Caco-2 (cell line): ENCODE measurements at places on chromosomes 11 and 22. TPM values are rescaled to one million over a fixed set of nuclear protein-coding genes. Genes with fewer than 3 reads are reported as not detected.

Gene TSPO
- 44.6 and 50.1 TPM in 2 replicates for total RNA-seq

- DNase-seq = peak; percentile 58
These were observed 1.4 kb downstream of the DTX4 start for GRCh38 chr11:59173080-59173963.

Gene OR4C16
- not detected in 2 replicates for total RNA-seq

Gene GRAP2
- not detected in 2 replicates for total RNA-seq

DNA sequence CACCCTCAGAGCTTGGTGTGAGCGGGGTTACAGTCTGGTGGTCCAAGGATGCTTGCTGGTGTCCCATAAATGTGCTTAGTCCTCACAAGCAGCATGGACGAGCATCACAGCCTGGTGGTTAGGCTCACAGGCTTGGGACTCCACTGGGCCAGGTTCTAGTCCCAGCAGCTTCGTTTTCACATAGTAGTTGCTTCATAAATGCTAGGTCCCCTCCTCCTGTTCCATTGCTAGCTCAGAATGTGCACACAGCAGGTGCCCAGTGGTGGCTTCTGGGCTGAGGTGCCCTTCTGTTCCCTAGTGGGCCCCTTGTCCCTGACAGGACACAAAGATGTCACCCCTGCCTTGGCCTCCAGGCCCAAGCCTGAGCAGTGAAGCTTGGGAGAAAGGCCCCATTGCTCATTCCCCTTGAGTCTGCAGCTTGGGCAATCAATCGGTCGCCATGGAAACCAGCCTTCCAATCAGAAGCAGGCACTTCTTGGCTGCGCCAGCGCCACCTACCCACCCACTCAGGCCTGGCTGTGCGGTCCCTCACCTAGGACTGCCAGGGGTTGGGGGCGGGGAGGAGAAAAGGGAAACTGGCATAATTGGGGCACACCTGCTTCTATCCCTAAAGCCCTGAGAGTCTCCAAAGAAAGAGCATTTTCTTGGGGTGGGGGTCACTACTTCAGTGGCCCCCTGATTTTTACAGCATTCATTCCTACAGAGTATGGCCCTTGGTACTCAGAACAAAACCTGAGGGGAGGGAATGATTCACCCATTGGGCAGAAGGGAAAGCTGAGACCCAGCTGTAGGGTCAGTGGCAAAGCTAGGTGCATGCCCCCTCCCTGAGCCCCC is 48.1 kb downstream of the CYTH4 start:
- DNase-seq = peak; percentile 86

Gene IL10RA
- 0.65 and 1.6 TPM in 2 replicates for total RNA-seq

GRCh38 chr11:61693922-61694601 is 13.9 kb downstream of the DAGLA start:
- no peak for DNase-seq

- no peak for DNase-seq
These were observed 3.0 kb downstream of the MN1 start for GRCh38 chr22:27798511-27799014.

DNA sequence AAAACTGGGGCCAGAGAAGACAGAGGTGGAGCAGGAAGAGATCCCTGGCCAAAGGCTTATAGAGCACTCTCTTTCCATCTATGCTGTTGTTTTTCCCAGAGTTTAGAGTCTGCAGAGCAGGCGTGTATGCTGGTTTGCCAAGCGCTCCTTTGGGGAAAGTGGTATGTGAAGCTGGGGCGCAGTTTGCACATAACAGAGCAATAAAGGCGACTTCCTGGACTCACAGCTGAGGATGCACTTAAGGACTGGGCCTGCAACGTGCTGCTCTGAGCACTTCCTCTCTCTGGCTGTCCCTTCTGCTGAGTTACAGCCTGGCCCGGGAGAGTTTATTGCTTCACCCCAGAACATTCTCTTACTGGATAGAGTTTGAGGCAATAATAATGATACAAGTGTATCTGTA is 41.7 kb downstream of the THAP12 start:
- DNase-seq = no peak

- no peak for DNase-seq
These were observed 37.8 kb downstream of the OSBP2 start for GRCh38 chr22:30732426-30732825.

Gene OR51B2
- not detected in 2 replicates for total RNA-seq

GRCh38 chr11:11810764-11811726 is 30.7 kb upstream of the USP47 start:
- peak; percentile 20 for DNase-seq

GRCh38 chr11:46560300-46560991 is 33.4 kb downstream of the AMBRA1 start:
- no peak for DNase-seq

Gene TMEM80
- 70.3 and 74.7 TPM in 2 replicates for total RNA-seq

- DNase-seq = no peak
These were observed 20.7 kb downstream of the DMC1 start for GRCh38 chr22:38549101-38549894.

GRCh38 chr11:100612766-100613165 is 74.3 kb upstream of the ARHGAP42 start:
- DNase-seq = no peak

DNA sequence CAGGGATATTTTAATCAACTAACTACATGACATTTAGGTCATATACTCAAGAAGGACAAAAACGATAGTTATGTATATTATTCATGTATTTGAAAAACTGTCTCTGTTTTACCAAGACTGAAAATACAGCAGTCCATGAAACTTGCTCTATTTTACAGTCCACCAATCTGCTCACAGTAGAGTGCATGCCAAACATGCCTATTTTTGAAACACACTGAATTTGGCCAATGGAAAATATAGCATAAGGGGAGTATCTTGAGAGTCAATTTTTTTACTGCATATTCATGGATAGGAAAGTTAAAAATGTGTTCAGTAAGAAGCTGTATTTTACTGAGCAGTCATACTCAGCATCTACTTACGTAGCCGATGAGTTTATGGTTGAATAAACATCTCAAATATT is 621.2 kb upstream of the CHORDC1 start:
- DNase-seq = no peak

DNA sequence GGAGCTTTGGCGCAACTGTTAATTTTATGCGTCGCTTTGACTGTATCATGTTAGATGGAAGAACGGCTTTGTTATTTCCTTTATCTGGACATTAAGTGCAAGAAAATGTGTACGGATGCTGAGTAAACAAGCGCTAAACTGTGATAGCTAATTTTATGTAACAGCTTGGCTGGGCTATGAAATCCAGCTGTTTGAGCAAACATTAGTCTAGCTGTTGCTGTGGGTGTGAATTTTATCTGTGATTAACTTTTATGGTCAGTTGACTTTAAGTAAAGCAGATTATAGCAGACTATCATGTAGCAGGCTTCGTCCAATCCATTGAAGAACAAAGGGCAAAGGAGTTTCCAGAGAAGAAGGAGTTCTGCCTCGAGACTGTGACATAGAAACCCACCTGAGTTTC is 14.0 kb downstream of the OR8A1 start:
- DNase-seq = no peak
